ENCODE measurements at places on chromosomes 2 and 18.

- no peaks in the 10 kb centered on the region for H3K27me3 ChIP-seq
- peaks cover 4% of the 10 kb centered on the region for H3K36me3 ChIP-seq
- no peak for DNase-seq
- no peak overlapping the region for H3K4me3 ChIP-seq
- no peaks in the 10 kb centered on the region for H3K4me1 ChIP-seq
- no peak overlapping the region for H3K27ac ChIP-seq
These were observed 111.4 kb downstream of the EIPR1 start for GRCh38 chr2:3265981-3266924.

- H3K4me1 ChIP-seq, result no peaks in the 10 kb centered on the region
- H3K27me3 ChIP-seq, result no peaks in the 10 kb centered on the region
- H3K4me3 ChIP-seq, result no peak overlapping the region
- no peaks in the 10 kb centered on the region for H3K36me3 ChIP-seq
- no peak for DNase-seq
These were observed 1377.6 kb upstream of the PIK3C3 start for GRCh38 chr18:40577239-40577980.

- H3K27ac ChIP-seq, result no peak overlapping the region
- no peaks in the 10 kb centered on the region for H3K27me3 ChIP-seq
- peaks cover 9% of the 10 kb centered on the region for H3K4me1 ChIP-seq
- no peaks in the 10 kb centered on the region for H3K36me3 ChIP-seq
- peak overlapping the region; percentile 55 for H3K4me3 ChIP-seq
These were observed 1.1 kb upstream of the SLC66A2 start for GRCh38 chr18:79952456-79952995.

- no peak overlapping the region for H3K27ac ChIP-seq
- no peaks in the 10 kb centered on the region for H3K27me3 ChIP-seq
- H3K4me3 ChIP-seq, result no peak overlapping the region
- no peaks in the 10 kb centered on the region for H3K4me1 ChIP-seq
- no peaks in the 10 kb centered on the region for H3K36me3 ChIP-seq
These were observed 523.1 kb upstream of the ID2 start for GRCh38 chr2:8158711-8159110.

- H3K27me3 ChIP-seq, result no peaks in the 10 kb centered on the region
- H3K4me3 ChIP-seq, result no peak overlapping the region
- no peak for DNase-seq
- H3K4me1 ChIP-seq, result no peaks in the 10 kb centered on the region
These were observed 28.0 kb upstream of the ARHGEF4 start for GRCh38 chr2:130808482-130809268.

GRCh38 chr2:88827821-88828220, 136.3 kb downstream of the RPIA start:
- H3K27ac ChIP-seq, result no peak overlapping the region
- no peak for DNase-seq
- no peak overlapping the region for H3K4me3 ChIP-seq
- no peaks in the 10 kb centered on the region for H3K36me3 ChIP-seq
- H3K27me3 ChIP-seq, result peaks cover 8% of the 10 kb centered on the region
- H3K4me1 ChIP-seq, result no peaks in the 10 kb centered on the region

GRCh38 chr2:64203131-64203857, 59.1 kb upstream of the PELI1 start:
- no peak for DNase-seq
- no peak overlapping the region for H3K4me3 ChIP-seq
- H3K27ac ChIP-seq, result peak overlapping the region; percentile 85
- peaks cover 59% of the 10 kb centered on the region for H3K4me1 ChIP-seq

DNA sequence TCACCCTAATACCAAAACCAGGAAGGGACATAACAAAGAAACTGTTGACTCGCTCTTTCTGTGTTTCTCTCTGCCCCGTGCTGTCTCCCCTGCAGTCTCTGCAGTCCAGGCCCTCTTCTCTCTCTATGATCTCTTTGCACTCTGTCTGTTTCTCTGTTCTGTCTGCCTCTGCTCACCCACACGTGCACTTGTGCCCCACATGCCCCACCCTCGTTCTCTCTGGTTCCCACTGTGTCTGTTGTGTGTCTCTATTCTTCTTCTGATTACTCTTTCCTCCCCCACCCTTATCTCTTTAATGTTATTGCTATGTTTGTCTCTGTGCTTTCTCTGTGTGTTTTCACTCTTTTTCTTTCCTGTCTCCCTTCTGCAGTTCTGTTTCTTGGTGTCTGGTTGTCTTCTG, 54.0 kb downstream of the NAT8 start:
- no peak overlapping the region for H3K4me3 ChIP-seq
- no peaks in the 10 kb centered on the region for H3K27me3 ChIP-seq
- H3K36me3 ChIP-seq, result no peaks in the 10 kb centered on the region

DNA sequence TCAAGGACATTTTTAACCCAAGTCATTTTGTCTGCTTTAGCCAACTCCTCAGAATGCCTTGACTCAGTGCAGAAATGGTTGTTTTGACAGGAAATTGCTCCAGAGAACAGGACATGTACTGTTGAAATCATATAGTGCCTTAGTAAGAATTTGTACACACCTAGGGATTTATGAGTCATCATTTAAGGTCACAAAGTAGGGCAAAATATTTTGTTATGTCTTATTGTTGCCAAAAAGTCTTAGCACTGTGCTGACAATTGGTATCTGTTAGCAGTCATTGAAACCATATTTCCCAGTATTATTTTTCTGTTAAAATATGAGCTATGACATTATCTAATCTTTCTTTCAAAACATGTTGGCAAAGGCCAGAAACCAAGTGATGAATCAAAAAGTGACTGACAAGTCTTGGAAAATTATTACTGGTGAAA, 104.5 kb downstream of the OSBPL6 start:
- H3K36me3 ChIP-seq, result no peaks in the 10 kb centered on the region
- H3K27ac ChIP-seq, result no peak overlapping the region
- no peaks in the 10 kb centered on the region for H3K27me3 ChIP-seq
- H3K4me3 ChIP-seq, result no peak overlapping the region
- DNase-seq, result no peak
- H3K4me1 ChIP-seq, result no peaks in the 10 kb centered on the region

DNA sequence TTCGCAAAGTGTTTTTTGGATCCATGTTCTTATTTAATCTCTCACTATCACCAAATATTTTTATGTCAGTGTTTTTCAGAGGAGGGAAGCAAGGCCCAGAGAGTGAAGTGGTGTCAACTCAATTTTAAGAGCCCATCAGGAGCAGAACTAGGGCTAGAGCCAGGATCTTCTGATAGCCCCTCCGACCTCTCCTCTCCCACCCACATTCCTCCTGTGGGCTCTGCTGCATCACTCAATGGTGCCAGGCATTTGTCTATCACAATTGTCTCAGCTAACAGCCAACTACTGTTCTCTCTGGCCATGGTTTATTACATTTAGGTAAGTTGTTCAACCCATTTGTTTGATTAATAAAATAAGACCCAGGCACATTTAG, 68.6 kb downstream of the MAPK4 start:
- H3K27me3 ChIP-seq, result no peaks in the 10 kb centered on the region
- H3K4me3 ChIP-seq, result no peak overlapping the region
- DNase-seq, result no peak
- H3K36me3 ChIP-seq, result no peaks in the 10 kb centered on the region
- H3K4me1 ChIP-seq, result no peaks in the 10 kb centered on the region

GRCh38 chr2:141384676-141385075, 746.1 kb downstream of the LRP1B start:
- H3K4me3 ChIP-seq, result no peak overlapping the region
- no peaks in the 10 kb centered on the region for H3K4me1 ChIP-seq
- no peaks in the 10 kb centered on the region for H3K36me3 ChIP-seq
- H3K27ac ChIP-seq, result no peak overlapping the region

GRCh38 chr2:241818229-241818942, 9.4 kb downstream of the NEU4 start:
- no peak overlapping the region for H3K27ac ChIP-seq
- no peaks in the 10 kb centered on the region for H3K4me1 ChIP-seq

DNA sequence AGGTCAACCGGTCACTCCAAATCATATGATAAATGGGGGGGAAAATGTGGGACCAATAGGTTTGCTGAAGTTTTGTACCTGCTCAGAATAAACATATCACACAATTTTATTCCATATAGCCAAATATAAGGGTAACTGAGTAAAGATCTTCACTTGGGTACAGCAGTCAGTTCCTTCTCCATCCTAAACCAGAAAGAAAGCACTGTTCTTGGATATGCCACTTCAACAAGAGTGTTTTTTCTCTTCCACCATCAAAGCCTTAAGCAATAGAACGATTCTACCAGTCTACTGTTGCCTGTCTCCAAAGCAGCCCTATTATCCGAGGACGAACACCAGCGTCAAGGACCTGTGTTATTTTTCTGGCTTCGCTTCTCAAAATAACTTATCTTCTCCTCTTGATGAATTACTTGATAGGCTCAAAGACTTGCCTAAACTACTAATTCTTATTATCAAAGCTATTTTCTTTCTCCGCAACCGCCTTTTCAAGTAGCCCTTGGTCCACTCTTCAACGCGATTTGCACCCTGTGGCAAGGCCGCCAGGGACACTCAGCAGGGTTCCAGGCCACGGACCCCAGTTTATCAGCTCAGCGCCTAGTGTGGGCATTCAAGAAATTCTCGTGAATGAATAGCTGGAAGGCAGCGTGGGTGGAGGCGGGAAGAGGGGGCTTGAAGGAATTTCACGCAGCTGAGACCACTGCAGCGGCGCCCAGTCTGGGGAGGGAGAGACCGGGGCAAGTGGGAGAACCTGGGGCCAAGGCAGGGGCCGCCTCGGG, 646 bp downstream of the ALS2 start:
- no peaks in the 10 kb centered on the region for H3K36me3 ChIP-seq
- H3K27ac ChIP-seq, result peak overlapping the region; percentile 77
- no peak for DNase-seq
- H3K4me1 ChIP-seq, result peaks cover 14% of the 10 kb centered on the region
- H3K27me3 ChIP-seq, result no peaks in the 10 kb centered on the region
- H3K4me3 ChIP-seq, result peak overlapping the region; percentile 97
